ENCODE measurements at places on chromosomes 6 and 20.

DNA sequence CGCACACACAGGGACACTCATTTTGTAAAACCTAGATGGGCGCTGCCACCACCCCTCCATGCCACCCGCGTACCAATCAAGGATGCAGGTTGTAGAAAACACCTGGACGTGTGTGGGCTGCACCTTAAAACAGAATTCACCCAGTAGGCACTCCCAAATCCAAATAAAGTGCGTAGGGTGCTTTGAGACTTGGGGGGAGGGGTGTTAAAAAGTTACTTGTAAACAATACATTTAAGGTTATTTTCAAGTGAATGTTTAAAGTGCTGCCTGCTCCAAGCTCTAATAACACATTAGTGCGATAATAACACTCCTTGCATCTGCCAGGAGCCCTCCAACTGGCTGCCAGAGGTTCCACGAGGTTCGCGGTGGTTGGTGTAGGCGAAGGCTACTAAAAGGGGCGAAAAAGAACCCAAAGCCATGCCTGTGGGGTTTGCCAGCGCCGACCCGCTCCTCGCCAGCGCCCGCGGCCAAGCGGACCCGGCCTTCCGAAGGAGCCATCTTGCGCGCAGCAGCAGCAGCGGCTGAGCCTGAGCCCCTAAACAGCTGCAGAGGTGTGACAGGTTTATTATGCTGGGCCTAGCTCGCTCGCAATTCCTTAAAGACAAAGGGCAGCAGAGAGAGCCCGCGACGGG, 11.5 kb downstream of the FOXC1 start:
- no peak for DNase-seq

- no peak for DNase-seq
These were observed 68.7 kb downstream of the F13A1 start for GRCh38 chr6:6251555-6252280.

- no peak for DNase-seq
These were observed 5.3 kb downstream of the EEF1A2 start for GRCh38 chr20:63493563-63494020.

- no peak for DNase-seq
These were observed 247.8 kb downstream of the HAO1 start for GRCh38 chr20:7692478-7692877.

GRCh38 chr6:144232832-144233230, 52.3 kb upstream of the UTRN start:
- DNase-seq, result no peak

DNA sequence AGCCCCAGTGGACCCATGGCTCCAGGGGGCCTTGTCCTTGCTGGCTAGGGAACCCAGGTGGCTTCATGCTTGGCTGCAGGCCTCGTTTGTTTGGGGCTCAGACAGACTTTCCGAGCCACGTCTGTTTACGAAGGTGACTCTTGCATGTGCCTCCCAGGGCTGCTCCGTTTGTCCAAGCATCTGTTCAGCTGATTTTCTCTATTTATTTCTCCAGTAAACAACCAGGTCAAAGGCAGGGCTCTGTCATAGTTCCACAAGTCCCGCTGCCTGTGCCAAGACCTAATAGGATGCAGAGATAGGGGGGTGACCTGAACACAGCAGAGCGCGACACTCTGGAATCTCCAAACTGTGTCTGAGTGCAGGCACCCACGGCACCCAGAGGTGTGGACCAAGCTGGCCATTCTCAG, 12.8 kb upstream of the SPO11 start:
- no peak for DNase-seq

- no peak for DNase-seq
These were observed 50.8 kb downstream of the UTRN start for GRCh38 chr6:144335914-144336313.
